ENCODE measurements at places on chromosomes 1 and 21. TPM values are rescaled to one million over a fixed set of nuclear protein-coding genes. Genes with fewer than 3 reads are reported as not detected.
A peak's percentile ranks its signal among the peaks of the same experiment; 100 is the strongest.

IL12RB2 gene
- polyA plus RNA-seq = 0.65 TPM

ASPM gene
- 38.6 TPM for polyA plus RNA-seq

CALML6 gene
- polyA plus RNA-seq = 0.65 TPM

FBLIM1 gene
- polyA plus RNA-seq = 49.5 TPM

PYHIN1 gene
- 0.15 TPM for polyA plus RNA-seq

CD101 gene
- 3.6 TPM for polyA plus RNA-seq

KLF17 gene
- polyA plus RNA-seq = 0.05 TPM

MLLT11 gene
- polyA plus RNA-seq = 25.4 TPM

EVI5 gene
- polyA plus RNA-seq = 24.3 TPM

FUCA1 gene
- polyA plus RNA-seq = 41.7 TPM

- no peak for DNase-seq
Measured at GRCh38 chr1:58119971-58120370, 426.6 kb downstream of the OMA1 start.

DNA sequence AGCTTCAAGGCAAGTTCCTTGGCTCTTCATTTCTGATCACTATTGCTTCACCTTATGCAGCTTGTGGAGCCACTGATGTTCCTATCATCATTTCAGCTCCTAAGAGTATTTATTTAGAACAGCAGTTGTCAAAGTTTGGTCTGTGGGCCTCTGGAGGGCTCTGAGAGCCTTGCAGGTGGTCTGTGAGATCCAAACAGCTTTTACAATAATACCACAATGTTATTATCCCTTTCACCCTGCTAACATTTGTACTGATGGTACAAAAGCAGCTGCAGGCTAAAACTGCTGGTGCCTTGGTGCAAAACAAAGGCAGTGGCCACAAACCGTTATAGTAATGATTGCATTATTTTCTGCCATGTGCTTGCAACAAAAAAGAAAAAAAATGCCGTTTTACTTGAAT, 33.8 kb downstream of the PATJ start:
- DNase-seq = no peak

DNA sequence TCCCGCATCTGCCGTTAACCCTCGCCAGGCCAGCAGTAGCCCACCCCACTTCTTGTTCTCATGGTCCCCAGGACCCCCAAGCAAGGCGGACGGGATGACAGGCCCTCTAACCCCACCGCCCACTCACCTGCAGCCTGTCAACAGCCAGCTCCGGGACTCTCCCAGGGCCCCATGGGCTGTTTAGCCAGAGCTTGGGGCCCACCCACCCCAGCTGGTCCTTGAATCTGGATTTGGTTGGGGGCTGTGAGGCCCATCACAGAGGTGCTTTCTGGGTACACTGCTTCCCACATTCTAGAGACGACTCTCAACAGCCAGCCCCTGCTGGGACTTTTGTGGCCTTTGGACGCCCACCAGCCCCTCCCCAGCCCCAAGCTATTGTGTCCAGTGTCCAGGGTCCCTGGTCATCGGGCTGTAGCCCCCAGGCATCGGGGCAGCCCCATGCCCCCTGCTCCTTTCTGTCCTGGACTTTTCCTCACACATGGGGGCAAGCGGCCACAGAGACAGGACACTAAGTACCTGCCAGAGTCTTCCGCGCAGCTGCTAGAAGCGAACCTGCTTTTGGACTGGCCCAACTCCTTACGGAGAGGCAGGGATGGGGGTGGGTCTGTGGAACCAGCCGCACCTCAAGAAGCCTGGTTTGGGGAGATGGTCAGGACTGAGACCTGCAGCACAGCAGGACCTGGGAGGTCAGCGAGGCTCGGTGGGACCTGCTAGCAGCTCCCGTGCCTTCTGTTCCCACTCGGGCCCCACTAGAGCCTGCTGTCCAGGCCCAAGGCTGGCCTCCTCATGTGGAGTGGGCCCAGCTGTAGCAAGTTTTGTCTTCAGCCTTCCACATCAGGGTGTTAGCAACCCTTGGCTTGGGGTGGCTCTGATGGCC, 208.1 kb upstream of the VAMP3 start:
- DNase-seq = no peak

DNA sequence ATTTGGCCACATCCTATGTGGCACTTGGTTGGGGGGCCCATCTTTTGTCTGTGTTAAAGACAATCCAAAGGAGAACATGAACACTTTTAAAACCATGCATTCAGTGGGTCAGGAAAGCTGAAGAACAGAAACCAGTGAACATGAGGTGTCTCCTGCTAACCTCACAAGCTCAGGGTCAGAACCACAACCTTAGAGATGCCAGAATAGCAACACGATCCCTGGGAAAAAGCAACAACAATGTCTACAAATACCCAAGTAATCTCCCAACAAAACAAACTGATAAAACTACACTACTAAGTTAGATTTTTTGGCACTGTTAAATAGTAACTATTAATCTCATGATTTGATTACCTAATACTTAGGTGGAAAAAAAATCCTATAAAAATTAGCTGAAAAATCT, 34.1 kb upstream of the GNG4 start:
- no peak for DNase-seq

GRCh38 chr1:203178821-203179666, 3.4 kb upstream of the MYBPH start:
- no peak for DNase-seq

DNA sequence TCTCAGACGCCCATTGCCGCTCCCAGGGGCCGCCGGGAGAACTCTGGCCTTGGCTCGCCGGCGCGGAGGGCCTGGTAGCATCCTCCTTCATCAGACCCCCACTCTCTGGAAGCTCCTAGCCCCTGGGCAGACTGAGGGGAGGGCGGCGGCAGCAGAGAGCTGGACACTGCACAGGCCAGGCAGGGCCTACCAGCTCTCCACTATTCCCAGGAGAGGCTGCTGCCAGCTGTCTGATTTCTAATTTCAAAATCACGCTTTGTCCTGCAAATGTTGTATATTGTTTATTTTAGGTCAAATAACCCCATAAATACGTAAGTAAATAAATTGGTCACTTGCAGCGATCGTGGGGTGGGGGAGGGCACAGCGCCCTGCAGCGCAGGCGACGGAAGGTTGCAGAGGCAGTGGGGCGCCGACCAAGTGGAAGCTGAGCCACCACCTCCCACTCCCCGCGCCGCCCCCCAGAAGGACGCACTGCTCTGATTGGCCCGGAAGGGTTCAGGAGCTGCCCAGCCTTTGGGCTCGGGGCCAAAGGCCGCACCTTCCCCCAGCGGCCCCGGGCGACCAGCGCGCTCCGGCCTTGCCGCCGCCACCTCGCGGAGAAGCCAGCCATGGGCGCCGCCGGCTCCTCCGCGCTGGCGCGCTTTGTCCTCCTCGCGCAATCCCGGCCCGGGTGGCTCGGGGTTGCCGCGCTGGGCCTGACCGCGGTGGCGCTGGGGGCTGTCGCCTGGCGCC, at the start of gene MTARC1:
MTARC1 (plus strand) TSS at position 577 of the 732 bp plus-strand sequence; CDS start at position 609, 32 bp downstream.
- DNase-seq = no peak

GRCh38 chr1:30758785-30759380, 1.3 kb upstream of the LAPTM5 start:
- no peak for DNase-seq

DNA sequence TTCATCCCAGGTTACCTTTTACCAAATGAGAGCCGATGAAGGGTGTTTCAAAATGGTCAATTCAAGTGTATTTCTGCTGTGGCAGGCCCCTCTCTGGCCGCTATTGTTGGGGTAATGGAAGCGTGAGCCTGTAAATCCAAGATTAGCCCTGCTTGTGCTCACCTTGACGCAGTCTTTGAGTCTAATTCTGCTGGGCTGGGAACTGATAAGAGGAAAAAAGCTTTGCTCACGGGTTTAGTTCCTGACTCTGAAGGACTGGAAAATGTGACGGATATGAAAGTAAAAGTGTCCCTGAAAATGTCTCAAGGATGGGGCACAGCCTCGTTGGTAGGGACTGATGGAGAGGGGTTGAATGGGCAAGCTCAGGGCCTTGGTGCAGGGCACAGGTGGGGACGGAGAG, 125.9 kb upstream of the GALNT2 start:
- DNase-seq = no peak

- peak; percentile 72 for DNase-seq
Measured at GRCh38 chr1:72283307-72284083, 1.2 kb upstream of the NEGR1 start.

DNA sequence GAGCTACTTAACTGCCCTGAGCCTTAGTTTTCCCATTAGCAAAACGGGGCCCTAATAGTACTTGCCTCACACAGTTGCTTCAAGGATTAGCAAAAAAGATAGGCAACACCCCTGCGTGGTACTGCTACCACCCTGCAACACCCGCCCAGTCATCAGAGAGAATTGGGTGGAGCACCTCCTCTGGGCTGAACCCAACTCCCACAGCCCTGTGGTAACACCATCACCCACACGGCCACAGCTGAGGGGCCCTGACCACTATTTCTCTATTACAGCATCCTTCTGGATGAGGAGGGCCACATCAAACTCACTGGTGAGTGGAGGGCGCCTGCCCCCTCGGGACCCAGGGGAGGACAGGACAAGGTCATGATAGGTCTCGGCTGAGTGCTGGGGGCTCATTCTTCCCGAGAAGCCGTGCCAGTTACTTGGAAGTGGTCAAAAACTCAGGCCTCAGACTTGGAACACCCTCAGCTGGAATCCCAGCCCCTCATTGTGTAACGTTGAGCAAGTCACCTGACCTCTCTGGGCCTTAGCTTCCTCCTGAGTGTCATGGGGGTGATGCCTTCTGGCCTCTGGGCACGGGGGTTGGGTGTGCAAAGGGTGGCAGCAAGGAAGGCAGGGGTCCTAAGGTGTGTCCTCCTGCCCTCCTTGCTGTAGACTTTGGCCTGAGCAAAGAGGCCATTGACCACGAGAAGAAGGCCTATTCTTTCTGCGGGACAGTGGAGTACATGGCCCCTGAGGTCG, 24.6 kb downstream of the RPS6KA1 start:
- no peak for DNase-seq

GRCh38 chr1:165395478-165395877, 39.0 kb upstream of the LMX1A start:
- no peak for DNase-seq

- DNase-seq = no peak
Measured at GRCh38 chr1:151867765-151868411, 14.4 kb upstream of the THEM5 start.

- DNase-seq = no peak
Measured at GRCh38 chr1:185260611-185261010, 56.4 kb downstream of the IVNS1ABP start.

DNA sequence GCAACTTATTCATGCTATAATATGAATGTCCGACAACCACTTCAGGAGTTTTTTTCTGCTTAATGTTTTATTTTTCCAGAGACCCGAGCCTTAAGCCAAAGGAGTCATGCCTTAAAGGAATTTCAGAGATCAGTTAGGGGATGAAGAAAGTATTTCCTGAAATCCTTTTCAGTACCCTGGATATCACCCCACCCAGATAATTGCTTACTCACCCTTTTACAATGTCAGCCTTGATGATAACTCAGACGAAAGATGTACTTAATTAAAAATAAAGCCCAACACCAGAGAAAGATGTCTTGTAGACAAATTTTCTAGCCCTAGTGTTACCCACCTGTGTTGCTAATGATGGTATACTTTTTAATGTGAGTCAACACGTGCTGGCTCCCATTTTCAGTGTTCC, 124.1 kb downstream of the XCL2 start:
- no peak for DNase-seq

DNA sequence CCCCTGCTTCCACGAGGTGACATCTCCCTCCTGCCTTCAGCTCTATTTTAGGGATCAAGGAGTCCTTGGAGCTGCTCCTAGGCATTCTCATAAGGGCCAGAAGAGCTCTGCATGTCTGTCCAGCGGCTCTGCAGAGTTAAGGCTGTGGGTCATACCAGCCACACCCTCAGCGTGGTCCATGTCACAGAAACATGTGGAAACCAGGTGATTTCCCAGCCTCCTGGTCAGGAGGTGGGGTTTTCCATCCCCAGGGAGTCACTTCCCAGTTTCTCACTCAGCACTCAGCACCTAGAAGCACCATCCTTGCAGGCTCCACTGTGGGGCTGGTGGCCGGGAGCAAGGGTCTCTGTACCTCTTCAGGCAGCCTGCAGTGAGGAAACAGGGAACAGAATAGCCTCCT, 1.4 kb upstream of the TNFRSF1B start:
- DNase-seq = no peak

DNA sequence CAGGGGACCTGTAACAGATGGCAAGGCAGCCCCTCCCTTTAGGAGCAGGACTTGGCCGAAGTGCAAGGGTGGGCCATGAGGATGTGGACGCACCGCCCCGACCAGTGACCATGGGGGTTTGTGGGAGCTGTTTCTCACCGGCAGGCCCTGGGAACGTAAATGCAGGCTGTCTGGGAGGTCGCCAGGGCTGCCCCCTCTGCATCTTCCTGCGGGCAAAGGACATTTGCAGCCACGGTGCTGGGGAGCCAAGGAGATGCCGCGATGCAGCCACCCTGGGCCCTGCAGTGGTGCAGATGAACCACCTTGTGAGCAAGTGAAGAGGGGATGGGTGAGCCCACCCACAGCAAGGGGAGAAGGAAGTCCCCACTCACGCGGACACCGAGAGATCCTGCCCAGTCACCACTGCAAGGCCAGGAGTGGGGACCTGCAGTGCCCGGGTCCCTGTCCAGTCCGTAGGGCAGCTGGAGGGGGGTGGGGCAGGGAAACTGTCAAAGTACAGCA, 121.1 kb downstream of the SIK1 start:
- no peak for DNase-seq

GRCh38 chr1:234141006-234141405, 232.2 kb upstream of the COA6 start:
- no peak for DNase-seq

GRCh38 chr1:57089221-57089620, 123.4 kb upstream of the C8B start:
- no peak for DNase-seq

DNA sequence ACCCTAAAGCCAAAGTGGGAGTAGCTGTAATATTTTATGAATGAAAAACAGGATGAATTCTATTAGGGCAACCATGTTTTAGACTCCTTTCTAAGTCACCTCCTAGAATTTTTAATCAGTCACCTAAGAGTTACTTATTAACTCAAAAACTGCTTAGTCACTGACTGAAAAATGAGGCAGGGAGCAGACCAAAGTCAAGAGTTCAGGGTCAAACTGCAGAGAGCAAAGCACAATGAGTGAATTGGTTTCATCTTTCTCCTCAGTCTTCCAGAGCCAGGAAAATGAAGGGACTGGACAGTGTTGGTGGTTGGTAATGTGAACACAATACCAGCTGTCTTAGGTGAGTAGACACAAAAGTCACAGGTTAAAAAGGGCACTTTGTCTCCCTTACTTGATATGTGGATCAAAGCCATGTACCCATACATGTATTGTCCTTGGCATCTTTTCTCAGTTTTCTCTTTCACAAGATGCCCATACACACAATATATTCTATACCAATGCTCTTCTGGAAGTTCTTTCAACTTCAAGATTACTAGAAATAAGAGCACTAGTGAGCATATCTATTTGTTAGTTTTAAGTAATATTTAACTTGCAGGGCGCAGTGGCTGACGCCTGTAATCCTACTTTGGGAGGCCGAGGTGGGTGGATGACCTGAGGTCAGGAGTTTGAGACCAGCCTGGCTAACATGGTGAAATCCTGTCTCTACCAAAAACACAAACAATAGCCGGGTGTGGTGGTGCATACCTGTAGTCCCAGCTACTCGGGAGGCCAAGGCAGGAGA, 42.2 kb downstream of the ATP1B1 start:
- peak; percentile 51 for DNase-seq

- peak; percentile 21 for DNase-seq
Measured at GRCh38 chr1:209249280-209249670, 334.2 kb upstream of the CAMK1G start.

Data from left kidney (tissue), 8 donors.